ENCODE measurements at places on chromosomes 11 and 22.

- DNase-seq: no peak
These were observed 117.8 kb downstream of the SERGEF start for GRCh38 chr11:17894929-17895658.

- no peak for DNase-seq
These were observed 267.3 kb downstream of the DLG2 start for GRCh38 chr11:85359859-85360258.

DNA sequence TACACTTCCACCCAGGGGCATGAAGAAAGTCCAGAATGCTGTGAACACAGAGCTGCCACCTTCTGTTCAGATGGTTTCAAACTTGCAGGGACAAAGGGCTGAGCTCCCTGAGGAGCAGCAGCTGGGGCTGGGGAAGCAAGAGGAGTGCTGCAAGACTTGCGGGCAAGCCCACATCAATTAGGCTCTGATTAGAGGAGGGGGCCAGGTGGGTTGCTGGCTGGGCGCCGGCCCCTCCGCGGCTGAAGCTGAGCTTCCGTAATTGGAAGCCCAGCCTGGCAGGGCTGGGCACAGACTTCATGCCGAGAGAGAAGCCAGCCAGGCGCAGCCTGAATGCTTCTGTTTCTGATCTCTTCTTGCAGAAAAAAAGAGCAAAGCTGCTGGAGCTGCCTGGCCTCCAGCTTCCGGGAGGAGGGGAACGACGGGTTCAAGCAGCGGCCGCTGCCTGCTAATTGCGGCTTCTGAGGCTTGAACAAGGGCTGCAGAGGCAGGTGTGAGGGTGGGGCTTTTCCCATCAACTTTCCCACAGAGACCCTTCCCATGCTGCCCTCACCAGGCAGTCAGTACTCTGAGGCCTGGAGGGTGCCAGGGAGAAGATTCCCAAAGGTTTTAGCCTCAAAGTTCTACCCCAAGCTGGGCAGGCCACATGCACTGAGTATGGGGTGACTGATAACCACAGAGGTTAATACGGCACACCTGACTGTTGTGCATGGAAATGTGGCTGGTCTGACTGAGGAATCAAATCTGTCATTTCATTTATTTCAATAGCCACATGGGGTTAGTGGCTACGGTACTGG lies 91.1 kb upstream of the LMO1 start:
- DNase-seq: peak; percentile 34

GRCh38 chr22:50014655-50015401 lies 2.3 kb upstream of the IL17REL start:
- DNase-seq: peak; percentile 42

GRCh38 chr22:39457198-39457555 lies 365 bp downstream of the MGAT3 start:
- DNase-seq: peak; percentile 24

GRCh38 chr11:83008581-83008923 lies 63.1 kb downstream of the RAB30 start:
- no peak for DNase-seq

DNA sequence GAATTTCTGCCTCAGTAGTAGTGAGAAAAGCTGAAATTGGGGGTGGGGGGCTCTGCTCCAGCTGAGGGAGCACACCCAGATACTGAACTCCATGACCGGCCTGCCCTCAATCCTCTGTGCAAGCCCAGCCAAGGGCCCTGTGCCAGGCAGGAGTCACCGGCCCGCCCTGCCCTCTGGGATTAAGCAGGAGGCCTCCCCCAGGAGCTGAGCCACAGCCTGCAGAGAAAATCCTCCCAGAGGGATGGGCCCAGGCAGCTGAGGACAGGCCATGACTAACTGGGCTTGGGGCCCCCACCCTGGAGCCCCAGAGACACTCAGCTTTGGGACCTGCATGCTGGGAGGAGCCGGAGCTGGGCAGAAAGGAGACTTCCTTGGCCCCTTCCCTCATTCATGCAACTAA lies 48.8 kb downstream of the MN1 start:
- peak; percentile 78 for DNase-seq

DNA sequence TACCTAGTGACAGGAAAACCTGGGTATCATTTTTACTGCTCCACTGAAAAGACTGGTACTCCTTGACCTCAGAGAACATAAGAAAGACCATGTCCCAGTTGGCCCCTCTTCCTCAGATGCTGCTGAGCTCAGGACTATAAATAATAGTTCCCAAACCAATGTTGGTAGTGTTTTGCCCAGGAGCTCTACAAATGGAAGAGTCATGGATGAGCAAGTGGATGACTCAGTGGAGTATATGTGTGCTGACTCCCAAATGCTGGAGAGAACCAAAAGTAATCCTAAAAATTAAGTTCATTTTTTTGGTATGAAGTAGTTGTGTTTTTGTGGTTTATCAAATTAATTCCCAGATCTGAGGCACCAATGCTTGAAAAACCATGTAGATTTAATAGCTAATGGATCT lies 482.0 kb downstream of the KCNA4 start:
- DNase-seq: no peak

DNA sequence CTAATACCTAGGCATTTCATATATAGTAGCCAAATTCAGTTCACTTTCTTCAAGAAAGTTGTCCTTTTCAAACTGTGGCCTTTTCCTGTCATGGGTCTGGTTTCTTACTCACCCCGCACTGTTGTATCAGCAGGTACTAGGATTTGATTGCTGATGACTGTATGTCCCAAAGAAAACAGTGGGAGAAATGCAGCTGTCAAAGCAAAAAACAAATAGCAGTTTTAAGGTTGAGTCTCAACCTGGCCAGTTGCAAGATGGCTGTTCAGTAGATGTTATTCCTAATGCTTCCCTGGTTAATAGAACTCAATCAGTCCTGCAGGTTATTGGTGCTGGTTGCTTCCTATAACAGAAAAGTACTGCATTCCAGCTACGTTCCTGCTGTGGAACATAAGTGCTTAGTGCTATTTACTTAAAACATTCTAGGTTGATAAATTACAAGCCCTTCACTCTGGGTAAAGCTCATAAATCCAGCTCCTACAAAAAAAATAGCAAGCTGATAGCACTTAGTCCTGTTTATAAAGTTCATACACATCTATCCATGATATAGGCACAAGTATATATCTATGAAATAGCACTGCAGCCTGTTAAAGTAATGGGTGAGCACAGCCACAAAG lies 26.6 kb downstream of the NF2 start:
- DNase-seq: no peak

- no peak for DNase-seq
These were observed 118.1 kb upstream of the CLPB start for GRCh38 chr11:72552399-72552910.

- no peak for DNase-seq
These were observed 4.8 kb downstream of the DSCAML1 start for GRCh38 chr11:117792241-117792640.

- no peak for DNase-seq
These were observed 210.4 kb upstream of the PITPNB start for GRCh38 chr22:28129319-28129962.

- no peak for DNase-seq
These were observed 23.7 kb downstream of the SLC37A2 start for GRCh38 chr11:125086633-125087296.

- no peak for DNase-seq
These were observed 11.0 kb downstream of the RRAS2 start for GRCh38 chr11:14347991-14348390.

DNA sequence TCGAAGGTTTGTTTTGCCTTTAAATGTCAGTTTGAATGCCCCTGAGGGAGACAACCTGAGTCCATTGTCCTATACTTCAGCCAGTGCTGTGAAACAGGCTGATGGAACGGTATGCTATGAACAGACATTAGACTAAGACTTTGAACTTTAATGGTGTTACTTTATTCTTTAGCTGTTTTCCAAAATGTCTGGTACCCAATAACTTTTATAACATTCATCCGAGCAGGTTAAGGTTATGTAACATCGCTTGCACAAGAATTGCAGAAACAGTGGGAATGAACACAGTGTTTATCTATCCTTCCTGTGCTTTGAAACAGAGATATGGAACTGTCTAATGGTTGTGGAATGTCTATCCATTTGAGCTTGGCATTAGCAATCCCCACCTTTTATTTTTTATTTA lies 12.5 kb upstream of the PTS start:
- DNase-seq: no peak

DNA sequence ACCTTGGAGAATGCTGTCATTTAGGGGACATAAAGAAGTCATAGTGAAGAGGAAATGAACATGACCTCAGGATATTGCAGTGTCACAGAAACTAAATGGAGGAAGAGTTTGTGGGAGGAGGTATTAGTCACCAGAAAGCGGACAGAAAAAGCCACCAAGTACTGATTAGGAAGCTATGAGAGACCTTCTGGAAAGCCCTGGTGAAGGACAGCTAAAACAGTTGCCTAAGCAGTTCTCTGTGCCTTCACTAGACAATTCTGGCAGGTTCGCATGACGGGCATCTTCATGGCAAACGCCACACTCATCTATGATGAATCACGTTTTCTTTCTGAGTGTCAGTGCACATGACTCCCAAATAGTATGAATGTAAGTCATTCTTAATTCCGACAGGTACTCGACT lies 325.8 kb downstream of the C11orf87 start:
- DNase-seq: no peak

- no peak for DNase-seq
These were observed 1.0 kb upstream of the CHRM1 start for GRCh38 chr11:62922189-62922589.

- DNase-seq: peak; percentile 53
These were observed 1.6 kb downstream of the BRD1 start for GRCh38 chr22:49825944-49826602.

GRCh38 chr22:36365020-36365411 lies 22.8 kb downstream of the MYH9 start:
- peak; percentile 81 for DNase-seq

DNA sequence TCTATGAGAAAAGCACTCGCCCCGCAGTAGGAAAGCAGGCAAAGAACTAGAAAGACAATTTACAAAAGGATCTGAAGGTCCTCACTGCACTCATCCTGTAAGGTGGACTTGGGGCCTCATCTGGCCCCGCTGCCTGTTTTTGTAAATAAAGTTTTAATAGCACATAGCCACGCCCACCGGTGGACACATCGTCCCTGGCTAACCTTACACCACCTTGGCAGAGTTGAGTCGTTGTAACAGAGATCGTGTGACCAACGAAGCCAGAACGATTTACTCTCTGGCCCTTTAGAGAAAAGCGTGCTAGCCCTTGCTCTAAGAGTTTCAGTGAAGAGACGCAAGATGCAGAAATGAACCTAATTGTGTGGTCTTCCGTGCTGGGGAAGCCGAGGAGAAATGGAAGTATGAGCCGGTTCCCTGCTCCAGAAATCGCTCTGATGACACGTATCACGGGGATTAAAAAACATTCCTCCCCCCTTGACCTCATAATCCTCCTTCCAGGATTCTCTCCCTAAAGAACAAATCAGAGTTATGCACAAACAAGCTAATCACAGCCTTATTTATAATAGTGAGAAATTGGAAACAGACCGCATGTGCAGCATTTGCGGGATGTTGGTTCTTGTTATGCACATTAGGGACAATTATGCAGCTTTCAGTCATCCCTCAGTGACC lies 80.1 kb downstream of the CDKN1C start:
- DNase-seq: peak; percentile 13

- peak; percentile 66 for DNase-seq
These were observed 594 bp downstream of the MPST start for GRCh38 chr22:37020192-37020479.

GRCh38 chr11:25899617-25900160 lies 432.2 kb upstream of the ANO3 start:
- DNase-seq: no peak

DNA sequence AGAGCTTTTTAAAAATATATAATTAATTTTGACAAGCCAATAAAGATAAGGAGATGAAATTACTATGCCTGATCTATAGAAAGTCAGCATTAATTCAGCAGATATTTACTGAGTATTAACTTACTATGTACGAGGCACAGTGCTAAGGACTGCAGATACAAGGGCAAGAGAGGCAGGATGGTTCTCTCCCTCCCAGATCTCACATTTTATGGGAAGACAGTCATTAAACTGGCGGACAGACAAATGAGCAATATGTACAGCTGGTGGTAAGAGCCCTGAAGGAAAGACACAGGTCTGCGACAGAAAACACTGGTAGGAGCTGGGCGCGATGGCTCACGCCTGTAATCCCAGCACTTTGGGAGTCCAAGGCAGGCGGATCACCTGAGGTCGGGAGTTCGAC lies 36.8 kb downstream of the MCHR1 start:
- no peak for DNase-seq

- peak; percentile 92 for DNase-seq
These were observed 2.2 kb downstream of the SLC25A22 start for GRCh38 chr11:795634-796564.

DNA sequence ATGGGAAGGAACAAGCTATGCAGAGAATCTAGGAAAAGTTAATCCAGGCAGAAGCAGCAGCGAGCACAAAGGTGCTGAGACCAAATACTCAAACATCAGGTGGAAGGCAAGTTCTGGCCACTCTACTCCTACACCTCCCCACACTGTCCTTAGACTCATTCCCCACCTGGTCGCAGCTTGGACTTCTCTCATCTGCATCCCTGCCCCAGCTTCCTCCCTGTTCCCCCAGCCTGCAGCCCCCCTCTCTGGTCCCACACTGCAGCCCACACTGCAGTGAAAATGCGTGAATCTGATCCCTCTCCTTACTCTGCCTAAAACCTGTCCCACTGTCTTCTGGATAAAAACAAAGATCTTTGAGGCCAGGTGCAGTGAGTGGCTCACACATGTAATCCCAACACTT lies 9.1 kb downstream of the TPBGL start:
- no peak for DNase-seq

DNA sequence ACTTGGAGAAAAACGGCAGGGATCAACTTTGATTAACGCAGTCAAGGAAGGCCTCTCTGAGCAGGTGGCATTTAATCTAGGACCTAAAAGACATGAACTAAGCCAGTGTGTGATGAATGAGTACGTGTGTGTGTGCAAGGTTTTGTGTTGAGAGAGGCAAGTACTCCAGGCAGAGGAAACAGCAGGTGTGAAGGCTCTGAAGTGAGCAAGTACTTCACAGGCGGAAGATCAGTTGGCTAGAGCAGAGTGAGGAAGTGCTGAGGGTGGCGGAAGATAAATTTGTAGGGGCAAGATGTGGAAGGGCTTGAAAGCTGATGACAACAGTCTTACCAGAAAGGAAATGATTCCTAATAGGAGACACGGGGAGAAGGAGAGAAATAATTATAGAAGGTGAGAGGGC lies 6.8 kb downstream of the APIP start:
- no peak for DNase-seq

DNA sequence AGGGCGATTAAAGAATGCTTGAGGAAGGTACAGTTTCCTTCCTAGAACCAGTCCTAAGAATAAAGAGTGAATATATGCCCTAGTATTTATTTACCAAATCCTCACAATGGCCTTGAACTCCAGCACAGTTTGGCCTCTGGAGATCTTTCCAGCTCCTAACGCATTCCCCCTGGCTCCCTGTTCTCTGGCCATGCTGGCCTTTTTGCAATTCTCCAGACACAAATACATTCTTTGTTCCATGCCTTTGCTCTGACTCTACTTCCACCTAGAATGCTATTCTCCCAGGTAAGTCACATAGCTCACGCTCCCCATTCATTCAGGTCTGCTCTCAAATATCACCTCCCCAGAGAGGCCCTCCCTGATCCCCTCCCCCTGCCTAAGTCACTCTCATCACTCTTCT lies 3.7 kb upstream of the DGKZ start:
- no peak for DNase-seq
